ENCODE measurements at places on chromosomes 12 and 14.
A peak's percentile ranks its signal among the peaks of the same experiment; 100 is the strongest.

DNA sequence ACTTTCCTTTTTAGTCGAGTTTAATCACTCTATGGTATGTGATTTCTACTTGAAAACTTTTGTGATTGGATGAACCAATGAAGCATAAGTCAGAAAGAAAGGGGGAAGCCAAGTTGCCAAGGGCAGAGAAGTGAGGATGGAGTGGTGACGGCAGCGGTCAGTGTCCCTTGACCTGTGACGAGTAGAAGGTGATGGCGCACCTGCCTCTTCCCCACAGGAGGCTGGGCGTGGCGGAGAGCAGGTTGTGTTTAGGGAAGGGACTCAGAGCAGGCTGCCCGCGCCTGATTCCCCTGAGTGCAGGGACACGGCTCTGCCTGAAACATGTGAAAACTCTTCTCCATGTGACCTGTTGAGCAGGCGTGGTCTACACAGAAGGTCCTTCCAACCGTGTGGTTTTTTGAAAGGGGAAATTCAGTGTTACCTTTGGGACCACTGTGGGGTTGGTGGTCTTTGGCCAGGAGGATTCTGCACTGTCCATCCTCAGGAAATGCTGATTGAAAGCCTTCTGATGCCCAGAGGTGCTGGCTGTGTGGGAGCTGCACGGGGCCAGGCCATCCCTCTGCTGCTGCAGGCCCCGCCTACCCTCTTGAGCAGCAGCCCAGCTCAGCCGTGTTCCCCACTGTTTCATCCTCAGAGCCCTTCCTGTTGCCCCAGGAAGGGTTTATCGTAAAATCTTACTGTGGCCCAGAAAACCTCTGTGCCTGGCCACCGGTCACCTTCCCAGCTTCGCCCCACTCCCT lies 23.5 kb upstream of the AMN start:
- DNase-seq, result no peak

DNA sequence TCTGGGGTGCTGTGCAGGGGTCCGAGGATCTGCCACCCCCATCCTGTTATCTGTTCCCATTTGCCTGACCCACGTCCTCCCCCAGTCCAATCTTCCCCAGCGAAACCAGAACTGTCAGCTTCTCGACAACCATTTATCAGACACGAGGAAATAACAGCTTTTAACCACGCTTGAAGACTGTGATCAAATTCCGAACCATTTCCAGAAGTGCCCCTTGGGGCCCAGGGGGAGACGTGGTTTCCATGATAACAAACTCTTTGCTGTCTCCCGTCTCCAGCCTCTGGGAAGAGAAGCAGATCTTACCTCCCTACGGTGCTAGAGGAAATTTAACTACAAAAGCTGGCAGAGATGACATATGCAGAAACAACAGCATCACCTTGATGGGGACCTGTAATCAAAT lies 35.1 kb upstream of the SRRM4 start:
- no peak for DNase-seq

DNA sequence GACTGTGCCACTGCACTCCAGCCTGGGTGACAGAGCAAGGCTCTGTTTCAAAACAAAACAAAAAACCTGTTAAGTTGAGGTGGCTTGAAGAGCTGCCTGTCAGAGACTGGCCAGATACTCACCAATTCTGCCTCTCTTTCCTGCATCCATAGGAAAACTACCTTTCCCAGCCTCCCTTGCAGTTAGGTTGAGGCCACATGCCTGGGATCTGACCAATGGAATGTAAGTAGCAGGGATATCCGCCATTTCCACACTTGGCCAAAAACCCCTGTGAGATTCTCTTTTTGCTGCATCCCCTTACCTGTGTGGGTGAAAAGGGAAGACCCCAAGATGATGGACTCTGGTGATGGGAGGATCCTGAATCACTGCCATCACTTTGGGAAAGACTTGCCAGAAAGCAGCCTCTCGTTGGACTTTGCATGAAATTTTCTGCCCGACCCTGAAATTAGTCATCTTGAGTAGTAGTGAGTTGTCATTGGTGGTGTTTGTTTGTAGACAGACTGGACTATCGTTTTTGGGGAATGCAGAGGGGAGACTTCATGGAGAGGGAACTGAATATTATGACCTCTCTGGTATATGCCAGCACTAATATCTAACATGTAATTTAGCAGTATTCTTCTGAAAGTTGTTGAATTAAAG lies 14.0 kb downstream of the GPR68 start:
- DNase-seq, result no peak

DNA sequence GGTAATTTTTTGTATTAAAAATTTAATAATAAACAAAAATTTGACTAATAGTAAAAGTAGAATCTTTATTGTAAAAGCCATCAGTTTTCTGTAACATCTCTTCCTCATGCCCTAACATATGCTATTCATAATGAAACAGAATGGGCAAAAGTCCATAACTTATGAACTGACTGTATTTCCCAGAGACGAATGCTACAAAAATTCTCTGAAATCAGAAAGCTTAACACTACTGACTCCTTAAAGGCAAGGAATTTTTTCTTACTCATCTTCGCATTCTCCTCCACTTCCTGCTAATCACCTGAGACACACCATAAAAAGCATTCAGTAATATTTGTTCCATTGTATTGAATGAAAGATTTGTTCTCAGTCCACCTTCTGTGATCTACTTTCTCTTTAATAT lies 17.6 kb downstream of the MON2 start:
- DNase-seq, result peak; percentile 93

- no peak for DNase-seq
Measured at GRCh38 chr12:80086025-80086424, 13.3 kb upstream of the OTOGL start.

DNA sequence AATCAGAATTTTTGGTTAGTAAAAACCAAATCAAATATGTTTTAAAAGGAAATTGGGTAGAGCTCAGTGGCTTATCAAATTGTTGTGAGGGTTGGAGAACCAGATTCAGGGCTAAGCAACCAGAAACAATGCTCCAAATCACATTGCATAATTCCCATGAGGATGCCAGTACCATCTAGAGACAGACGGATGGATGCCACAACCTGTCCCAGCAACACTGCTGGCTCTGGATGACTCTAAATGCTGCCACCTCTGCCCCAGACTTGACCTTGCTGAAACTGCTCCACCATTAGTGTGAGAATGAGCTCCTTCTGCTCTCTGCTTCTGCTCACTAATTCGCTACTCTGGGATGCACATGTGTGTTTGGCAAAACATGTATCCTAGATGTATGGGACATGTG lies 43.9 kb downstream of the FRS2 start:
- DNase-seq, result no peak

DNA sequence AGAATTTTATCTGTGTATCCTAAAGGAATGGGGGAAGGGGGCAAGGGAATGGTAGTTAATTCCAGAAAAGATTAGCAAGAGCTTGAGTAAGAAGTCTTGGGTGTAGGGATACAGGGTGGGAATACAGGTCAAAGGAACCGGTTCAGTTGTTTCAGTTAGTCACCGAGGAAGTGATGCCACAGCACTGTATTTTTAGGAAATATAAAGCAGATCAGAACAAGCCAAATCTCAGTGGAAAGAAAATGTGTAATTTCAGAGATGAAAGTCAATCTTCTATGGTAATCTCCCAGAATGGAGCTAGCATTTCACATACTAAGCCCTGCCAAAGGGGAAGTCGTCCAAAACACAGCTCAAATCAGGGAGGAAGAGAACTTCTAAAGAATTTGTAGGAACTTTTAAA lies 4.7 kb upstream of the TUBA1C start:
- DNase-seq, result peak; percentile 38

DNA sequence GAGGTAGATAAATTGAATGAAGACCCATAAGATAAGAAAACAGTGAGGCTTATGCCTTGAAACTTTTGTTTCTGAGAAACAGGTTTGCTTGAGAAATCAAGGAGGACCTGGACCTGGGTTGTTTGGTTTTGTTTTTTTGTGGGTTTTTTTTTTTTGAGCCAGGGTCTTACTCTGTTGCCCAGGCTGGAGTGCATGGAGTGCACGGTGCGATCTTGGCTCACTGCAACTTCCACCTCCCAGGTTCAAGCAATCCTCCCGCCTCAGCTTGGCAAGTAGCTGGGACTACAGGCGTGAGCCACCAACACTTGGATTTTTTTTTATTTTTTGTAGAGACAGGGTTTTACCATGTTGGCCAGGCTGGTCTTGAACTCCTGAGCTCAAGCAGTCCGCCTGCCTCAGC lies 9.0 kb upstream of the PPTC7 start:
- DNase-seq, result no peak

DNA sequence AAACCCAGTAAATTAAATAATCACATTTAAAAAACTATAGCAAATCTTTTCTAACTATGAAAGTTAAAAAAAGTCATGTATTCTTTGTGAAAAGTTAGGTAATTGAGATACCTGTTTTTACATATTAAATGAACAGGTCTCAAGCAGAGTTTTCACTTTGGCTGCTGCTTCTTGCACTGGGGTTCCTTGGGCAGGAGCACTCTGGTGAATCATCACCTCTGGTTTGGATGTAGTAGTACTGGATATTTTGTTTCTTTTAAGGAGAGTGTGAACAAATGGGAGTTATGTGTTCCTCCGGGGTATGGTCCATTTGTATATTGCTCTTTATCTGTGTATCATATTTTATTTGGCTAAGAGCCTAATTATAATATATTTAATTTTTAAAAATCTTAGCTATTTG lies 82.7 kb downstream of the FUT8 start:
- no peak for DNase-seq

DNA sequence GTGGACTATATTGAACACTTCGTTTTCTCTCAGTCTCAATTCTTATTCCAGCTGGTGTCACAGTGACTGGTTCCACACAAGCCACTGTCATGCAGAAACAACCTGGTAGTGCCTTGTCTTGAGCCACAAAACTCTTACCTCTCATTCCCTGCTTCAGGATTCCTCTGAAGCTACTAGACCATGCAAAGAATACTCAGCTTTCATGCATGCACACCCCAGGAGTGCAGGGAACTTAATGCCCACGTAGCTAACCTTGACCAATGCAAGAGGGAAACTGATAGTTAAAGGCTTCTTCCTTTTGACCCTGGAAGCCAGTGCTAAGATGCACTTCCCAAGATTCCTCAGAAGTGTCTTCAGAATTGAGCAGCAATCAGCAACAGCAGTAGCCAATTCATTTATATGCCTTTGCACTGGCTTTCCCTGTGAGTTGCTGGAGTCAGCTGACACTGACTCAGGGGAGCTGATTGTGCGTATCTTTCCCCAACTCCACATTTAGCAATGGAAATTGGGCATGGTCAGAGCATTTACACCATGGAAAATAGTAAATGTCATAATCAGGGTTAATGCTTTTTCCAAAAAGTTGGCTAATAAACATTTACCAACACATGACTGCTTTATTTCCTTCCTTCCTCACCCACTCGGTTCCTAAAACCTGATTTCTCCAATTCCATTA lies 113.6 kb upstream of the SLC35F4 start:
- no peak for DNase-seq
